NCI-H1436 treated with DMSO at 0.1 percent for 48 hours (cell line): ENCODE measurements at places on chromosomes 7 and 10.

DNA sequence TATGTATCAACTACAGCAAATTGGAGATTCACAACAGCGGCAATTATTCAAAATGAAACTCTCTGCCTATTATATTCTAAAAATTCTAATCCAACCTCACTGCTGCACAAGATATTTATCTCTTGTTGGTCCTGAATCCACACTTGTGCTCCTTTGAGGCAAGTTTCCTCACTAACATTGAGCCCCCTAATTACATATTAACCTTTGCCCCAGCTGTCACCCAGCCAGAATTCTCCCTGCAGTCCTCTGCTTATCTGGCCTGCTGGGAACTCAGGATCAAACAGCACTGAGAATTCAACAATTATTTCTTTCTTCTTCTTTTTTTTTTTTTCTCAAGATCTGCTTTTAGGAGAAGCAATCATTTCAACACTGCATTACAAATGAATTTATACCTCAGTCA is 21.5 kb upstream of the PLAC9 start:
- no peak for DNase-seq

DNA sequence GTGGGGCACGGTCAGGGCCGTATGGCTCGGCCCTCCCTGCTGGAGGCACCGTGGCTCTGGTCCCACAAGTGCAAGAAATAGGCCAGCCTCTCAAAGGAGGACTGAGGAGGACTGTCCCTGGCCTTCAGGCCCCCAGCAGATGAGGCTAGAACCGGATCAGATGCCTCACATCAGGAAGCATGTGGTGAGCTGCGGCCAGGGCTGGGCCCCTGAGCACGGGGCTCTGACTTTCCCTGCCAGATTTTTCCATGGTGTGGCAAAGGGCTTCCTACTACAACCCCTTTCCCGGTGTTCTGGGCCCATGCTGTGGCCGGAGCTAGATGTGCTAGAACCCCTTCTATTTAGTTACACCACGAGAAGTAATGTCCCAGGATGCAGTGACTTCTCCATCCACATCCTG is 100.4 kb downstream of the TCERG1L start:
- DNase-seq = no peak

- no peak for DNase-seq
Measured at GRCh38 chr7:117283779-117284178, 39.1 kb downstream of the WNT2 start.

GRCh38 chr10:45000138-45000751 is 478 bp upstream of the ZNF22 start:
- no peak for DNase-seq

- DNase-seq = no peak
Measured at GRCh38 chr10:131059881-131060280, 251.6 kb downstream of the TCERG1L start.

- no peak for DNase-seq
Measured at GRCh38 chr10:117610321-117610720, 67.8 kb downstream of the EMX2 start.

DNA sequence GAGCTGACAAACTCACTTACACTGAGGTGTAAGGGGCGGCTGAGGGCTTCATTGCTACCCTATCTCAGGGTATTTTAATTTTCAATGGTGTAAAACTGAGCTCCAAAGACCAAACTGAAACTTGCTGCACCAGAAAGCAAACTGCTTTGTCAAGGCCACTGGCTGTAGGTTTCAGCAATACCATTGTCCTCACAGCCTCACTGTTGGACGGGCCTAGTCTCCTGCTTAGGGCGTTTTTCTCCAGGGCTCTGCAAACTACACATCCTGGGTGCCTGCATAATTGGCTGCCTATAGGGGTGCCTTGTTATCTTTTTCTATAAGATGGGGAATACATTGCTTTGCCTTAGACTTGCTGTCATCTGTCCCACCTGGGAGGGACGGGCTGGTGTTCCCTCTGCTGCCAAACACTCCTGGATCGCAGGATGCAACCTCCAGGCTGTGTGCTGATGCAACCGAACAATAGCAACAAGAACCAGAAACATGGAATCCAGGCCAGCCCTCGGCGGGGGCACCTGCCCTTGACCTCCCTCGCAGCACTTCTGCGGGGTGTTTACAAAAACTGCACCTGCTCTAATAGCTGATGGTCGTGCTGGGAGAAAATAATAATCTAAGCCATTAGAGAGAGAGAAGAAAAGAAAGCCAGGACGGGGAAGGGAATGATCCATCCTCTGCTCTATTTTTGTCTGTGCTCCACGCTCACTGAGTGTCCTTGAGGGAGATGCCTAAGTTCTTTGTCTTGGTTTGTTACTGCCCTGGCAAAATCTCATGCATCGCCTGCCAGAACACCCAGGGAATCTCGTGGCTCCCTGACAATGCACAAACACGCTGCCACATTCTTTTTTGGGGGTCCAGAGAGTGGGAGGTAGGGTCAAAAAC is 104.5 kb downstream of the GALNT17 start:
- DNase-seq = no peak

DNA sequence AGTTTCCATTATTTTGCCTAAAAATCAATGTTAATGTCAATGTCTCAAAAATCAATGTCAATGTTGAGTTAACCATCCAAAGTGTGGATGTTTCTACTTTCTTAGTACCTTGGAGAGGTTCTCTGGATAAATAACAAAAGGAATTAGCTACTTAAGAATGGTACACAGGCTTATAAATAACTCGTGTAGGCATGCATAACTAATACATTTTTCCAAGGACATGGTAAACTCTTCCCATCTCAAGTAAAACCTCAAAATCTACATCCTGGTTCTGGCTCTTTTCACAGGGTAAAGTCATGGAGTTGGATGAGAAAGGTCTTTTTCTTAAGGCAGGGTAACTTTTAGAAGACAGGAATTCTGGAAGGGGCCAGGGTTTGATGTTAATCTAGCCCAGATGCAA is 59.9 kb downstream of the CAV1 start:
- DNase-seq = no peak

DNA sequence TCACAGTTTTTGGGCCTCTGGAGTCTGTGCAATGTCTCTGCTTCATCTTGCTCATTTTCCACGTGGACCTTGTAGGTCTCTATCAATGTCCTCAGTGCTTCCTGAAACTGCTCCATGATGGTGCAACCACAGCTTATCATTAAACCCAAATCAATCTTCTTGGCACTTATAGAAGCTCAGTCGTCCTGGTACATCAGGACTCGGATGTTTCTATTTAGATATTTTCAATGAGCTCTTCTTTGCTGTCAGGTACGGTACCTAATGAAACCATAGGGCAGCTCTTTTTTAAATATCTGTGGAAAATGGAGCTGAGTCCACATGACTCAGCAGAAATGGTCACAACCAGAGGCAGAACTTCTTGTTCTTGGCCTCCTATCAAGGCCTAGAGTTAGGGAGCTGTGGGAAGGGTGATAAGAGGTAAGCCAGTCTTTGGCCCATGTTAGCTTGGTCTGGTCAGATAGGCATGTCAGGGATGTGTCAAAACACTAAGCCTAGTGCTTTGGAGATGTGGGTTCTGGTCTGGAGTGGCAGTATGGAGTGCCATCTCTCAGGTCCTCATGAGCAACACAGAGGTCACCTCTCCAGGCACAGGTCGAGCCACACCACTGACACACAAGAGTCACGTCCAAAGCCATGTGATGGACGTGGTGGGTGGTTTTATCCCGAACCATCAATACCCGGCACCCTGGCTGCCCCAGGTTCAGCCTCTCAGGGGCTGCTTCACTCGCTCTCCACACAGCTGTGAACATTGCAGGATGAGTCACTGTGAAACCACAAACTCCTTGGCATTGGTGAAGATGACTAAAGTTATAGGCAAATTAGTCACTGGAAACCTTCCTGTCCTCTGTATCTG is 87.0 kb downstream of the TBXAS1 start:
- no peak for DNase-seq

DNA sequence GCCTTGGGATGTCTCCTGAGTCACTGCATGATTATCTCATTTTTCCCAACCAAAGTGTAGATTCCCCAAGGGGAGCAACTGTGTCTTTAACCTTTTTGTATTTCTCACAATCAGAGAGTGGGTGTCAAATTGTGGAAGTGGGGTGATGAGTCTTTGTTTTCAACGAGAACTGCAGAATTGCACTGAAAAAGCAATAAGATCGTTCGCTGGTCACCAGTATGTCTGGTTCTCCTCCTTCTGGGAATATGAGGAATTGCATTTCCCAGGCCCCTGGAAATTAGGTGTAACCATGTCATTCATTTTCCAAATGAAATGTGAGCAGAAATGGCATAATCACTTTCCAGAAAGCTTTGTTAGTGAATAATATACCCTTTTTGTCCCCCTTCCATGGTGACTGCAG is 326.9 kb downstream of the GPAM start:
- DNase-seq = no peak

DNA sequence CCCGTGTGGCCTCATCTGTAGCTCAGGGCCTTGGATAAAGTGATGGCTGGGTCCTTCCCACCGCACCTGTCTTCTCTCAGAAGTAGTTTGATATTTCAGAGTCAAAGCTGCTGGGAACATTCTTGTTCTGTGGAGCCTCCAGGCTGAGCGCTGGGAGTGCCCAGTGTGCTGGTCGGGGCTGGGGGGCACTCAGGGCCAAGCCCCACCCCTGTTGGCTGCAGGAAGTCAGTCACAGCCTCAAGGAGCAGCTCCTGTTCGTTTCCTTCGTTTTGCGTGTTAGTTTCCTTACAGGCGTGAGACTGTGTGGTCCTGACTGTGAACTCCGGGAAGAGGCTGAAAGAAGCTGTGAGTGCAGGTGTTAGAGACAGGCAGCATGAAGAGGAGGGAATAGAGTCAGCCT is 33.2 kb downstream of the POR start:
- DNase-seq = no peak

- DNase-seq = no peak
Measured at GRCh38 chr7:117828825-117829224, 44.4 kb downstream of the CTTNBP2 start.

DNA sequence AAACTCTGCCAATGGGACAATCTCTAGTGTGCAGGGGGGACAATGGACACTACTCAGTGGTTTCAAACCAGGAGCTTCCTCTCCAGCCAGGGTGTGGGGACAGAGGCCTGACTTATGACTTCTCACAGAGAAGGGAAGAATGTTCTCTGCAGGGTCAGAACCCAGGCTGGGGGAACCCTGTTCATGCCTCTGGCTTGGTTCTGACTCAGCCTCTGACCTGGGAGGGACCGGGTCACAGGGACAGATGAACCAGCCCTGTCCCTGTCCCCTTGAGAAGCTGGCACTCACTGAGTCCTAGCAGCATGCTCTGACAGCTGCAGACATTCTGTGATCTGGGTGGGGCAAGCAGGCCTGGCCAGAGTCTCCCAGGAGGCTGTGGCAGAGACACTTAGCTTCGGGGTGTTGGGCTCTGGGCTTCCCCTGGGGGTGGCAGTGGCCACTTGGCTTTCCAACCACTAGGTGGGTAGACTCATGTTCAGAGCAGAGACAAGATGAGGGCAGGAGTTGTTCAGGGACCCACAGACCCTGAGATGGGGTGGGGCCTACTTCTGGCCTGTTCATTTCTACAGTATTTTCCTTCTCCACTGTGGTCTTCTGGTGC is 13.6 kb downstream of the TSPAN15 start:
- no peak for DNase-seq

- DNase-seq = no peak
Measured at GRCh38 chr7:27619492-27619891, 43.2 kb downstream of the HIBADH start.

GRCh38 chr7:74026903-74027682 is 880 bp upstream of the ELN start:
- DNase-seq = no peak

GRCh38 chr10:120715171-120715570 is 136.0 kb upstream of the WDR11 start:
- DNase-seq = no peak

GRCh38 chr7:105810556-105810955 is 65.8 kb downstream of the ATXN7L1 start:
- DNase-seq = no peak

DNA sequence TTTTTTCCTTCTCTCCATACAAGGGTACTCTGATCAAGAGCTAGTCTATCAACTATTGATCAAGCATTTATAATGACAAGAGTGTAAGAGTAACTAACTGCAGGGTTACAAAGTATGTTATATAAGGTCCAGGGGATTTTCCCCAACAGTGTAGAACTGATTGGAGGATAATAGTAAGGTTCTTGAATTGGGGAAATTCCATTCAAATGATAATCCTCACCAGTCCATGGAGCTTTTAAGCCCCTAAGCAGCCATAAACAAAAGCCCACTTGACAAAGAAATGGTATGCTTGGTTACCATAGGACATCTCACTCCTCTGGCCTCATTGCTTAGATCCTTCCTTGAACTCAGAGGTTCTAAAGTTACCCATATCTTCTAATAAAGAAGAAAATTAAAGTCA is 8.2 kb downstream of the YME1L1 start:
- DNase-seq = no peak

GRCh38 chr10:52871191-52871843 is 98.7 kb upstream of the MBL2 start:
- DNase-seq = no peak

DNA sequence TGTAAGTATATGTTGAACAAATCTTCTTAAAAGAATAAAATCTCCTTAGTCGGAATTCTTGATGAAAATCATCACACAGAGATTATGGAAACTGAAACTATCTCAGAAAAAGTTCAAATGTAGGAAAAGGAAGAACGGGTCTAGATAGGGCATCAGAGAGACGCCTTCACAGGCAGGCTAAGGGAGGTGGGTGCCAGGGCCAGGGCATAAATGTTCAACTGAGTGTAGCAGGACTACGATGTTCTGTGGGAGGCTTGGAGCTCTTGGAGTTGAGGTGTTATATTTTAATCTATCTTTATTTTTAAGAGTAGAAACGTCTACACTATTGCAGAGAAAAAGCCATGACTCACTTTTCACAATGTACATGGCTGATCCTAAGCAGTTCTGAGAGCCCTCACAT is 101.2 kb downstream of the RSU1 start:
- no peak for DNase-seq

- no peak for DNase-seq
Measured at GRCh38 chr7:140404565-140405065, 757 bp downstream of the RAB19 start.
